Left renal cortex interstitium (tissue), 4 donors: ENCODE measurements at places on chromosomes 4 and X.
A peak's percentile ranks its signal among the peaks of the same experiment; 100 is the strongest.

GRCh38 chr4:139330283-139330682 is 28.0 kb upstream of the NDUFC1 start:
- DNase-seq: no peak

DNA sequence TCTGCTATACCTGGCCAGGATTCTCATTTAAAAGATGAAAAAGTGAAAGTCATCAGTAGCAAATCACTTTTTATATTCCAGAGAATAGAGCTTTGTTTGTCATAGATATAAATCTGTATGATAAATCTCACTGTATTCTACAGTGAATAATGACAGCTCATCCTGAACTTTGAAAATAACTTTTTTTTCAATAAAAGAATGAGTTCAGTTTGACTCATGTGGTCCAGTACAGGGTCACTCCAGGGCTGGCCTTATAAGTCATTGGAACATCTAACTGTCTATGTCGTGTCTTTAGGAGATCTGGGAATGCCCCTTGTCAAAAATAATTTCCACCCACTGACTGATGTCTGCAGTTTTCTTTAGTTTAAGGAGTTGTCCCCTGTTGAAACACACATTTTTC is 18.5 kb upstream of the CXCL8 start:
- no peak for DNase-seq

- DNase-seq: no peak
These were observed 3.7 kb upstream of the BEX4 start for GRCh38 chrX:103211012-103211715.

DNA sequence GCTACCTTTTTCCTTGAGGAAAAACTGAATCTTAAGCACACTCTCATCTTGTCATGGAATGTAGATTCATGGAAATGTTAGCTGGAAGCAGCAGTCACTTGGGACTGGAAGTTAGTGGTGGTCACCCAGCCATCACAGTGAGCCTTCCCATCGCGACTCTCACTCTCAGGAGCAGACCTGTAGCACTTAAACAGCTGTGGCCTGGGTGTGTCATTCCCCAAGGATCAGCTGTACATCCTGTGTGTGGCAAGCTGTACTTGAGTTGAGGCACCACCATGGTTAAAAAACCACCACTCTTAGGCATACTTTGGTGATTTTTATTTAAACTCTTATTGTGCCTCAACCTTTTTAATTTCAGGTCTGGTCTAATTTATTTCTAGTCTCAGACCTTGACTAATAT is 46.7 kb downstream of the JADE1 start:
- no peak for DNase-seq

- no peak for DNase-seq
These were observed 265.4 kb downstream of the RAPGEF2 start for GRCh38 chr4:159368320-159368719.

- peak; percentile 85 for DNase-seq
These were observed 9.0 kb upstream of the PITX2 start for GRCh38 chr4:110631584-110632505.

- DNase-seq: no peak
These were observed 20.0 kb downstream of the CLCN3 start for GRCh38 chr4:169640261-169640870.

DNA sequence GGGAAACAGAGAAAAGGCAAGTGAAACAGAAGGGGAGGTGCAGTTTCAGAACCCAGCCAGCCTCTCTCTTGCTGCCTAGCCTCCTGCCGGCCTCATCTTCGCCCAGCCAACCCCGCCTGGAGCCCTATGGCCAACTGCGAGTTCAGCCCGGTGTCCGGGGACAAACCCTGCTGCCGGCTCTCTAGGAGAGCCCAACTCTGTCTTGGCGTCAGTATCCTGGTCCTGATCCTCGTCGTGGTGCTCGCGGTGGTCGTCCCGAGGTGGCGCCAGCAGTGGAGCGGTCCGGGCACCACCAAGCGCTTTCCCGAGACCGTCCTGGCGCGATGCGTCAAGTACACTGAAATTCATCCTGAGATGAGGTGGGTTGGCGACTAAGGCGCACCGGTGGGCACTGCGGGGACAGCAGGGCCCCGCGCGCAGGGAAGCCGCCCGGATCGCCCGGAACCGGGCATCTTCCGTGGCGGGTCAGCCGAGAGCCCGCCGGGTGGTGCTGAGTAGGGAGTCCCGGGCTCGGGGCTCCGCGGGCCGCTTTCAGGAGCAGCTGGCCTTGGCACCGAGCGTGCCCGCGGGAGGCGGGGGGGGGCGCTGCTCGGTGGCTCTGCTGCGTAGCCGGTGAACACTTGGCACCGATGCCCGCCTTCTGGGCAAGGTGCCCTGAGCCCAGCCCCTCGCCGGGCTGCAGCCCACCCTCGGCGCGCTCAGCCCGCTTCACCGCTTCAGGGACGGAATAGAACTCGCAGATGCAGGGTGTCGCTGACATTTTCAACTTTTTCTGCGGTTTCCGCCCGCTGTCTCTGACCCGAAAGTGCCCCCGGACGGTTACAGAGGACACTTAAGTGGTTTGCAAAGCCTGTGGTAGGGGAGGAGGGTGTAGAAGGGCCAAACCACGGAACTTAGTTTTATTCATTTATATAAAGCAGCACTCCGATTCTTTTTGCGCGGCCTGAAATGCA is at the start of gene CD38:
TSS of gene CD38 (plus strand) at position 40 of the 953 bp plus-strand sequence. CDS start at position 127, 87 bp downstream.
- DNase-seq: peak; percentile 7

- DNase-seq: no peak
These were observed 99.9 kb upstream of the RAPGEF2 start for GRCh38 chr4:159002950-159003349.

- no peak for DNase-seq
These were observed 68.7 kb downstream of the APBB2 start for GRCh38 chr4:41145571-41146078.

GRCh38 chr4:13137390-13137789 is 346.8 kb downstream of the RAB28 start:
- no peak for DNase-seq

GRCh38 chr4:139641218-139641617 is 24.4 kb upstream of the MGST2 start:
- DNase-seq: no peak

DNA sequence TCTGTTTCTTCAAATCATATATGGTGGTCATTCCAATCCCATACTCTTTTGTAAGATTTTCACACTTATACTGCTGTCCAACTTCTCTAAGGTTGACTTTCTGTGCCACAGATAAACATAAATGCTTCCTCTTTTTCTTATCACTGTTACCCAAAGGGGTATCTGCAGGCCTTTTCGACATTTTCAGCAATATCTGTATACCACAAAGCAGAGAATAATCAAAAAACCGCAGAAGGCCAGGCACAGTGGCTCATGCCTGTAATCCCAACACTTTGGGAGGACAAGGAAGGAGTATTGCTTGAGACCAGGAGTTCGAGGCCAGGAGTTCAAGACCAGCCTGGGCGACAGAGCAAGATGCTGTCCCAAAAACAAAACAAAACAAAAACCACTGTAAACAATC is 3.1 kb upstream of the RFC1 start:
- DNase-seq: no peak

DNA sequence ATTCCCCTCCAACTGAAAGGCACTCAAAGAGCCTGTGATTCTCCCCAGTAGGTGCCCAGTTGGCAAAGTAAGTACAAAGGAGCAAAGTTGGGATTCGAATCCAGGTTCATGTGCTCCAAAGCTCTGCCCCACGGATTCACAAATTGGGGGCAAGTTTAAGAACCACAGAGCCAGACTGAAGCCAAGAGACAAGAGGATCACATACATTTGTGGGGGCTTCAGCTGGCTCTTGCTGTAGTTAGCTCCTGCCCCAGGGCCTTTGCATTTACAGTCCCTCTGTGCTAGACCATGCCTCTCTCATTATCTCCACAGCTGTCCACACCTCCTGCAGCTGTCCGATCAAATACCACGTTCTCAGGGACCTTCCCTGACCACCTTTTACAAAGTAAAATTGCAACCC is 18.8 kb downstream of the PNMA6F start:
- no peak for DNase-seq

GRCh38 chr4:173413036-173413435 is 14.1 kb upstream of the SCRG1 start:
- no peak for DNase-seq

DNA sequence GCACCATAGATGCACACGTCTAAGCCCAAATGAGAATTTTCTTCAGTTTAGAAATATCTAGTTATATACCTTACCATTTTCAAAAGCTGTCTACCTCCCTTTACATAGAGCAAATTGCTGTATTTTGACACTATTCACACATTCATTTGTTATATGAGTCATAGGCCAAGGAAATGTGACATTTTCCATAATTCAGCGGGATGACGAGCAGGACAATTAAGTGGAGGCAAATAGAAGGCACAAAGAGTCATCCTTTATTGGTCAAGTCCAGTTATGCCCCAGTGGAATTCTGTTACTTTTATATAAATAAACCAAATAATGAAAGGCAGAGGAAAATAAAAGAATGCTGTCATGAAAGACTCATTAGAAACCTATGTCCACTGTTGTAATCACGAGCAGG is 27.9 kb downstream of the FGF13 start:
- DNase-seq: no peak

- no peak for DNase-seq
These were observed 966 bp upstream of the KIAA0232 start for GRCh38 chr4:6781561-6781960.

- no peak for DNase-seq
These were observed 38.0 kb upstream of the TMPRSS11F start for GRCh38 chr4:68167706-68168105.

DNA sequence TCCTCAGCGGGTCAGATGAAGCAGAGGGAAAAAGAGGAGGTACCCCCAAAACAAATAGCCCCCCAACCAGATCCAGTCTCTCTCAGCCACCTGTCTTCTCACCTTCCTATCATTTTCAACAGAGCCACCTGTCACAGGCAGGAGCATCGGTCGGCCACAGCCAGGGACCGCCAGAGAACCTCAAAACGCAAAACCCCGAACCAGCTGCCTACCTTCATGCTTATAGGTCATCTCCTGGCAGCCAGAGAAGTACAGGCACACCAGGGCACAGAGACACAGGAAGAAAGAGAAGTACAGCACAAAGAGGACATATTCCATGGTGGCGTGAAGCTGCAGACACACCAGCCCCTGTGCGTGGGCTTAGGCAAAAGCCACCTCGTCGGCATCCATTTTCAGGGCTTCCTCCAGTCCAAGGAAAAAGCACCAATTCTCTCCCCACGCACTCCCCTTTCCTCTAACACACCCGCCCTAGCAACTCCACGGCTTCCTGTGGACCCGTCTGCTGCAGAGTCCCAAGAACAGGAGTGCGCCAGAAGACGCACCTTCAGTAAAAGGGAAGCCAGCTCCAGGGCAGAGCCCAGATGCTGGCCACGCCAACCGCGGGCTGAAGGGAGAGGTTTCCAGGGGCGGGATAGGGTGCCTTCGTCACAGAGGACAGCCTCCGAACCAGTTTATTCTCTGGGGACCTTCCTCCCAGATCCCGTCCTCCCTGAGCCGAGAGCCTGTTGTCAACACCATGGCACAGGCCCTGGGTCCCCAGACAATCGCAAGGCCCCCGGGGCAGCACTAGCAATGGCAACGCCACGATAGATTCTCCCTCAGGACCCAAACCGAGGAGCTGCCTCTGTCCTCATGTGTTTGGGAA is 51.8 kb upstream of the C4orf50 start:
- no peak for DNase-seq

- no peak for DNase-seq
These were observed 527 bp downstream of the NOA1 start for GRCh38 chr4:56976837-56977320.

GRCh38 chrX:94743478-94743877 is 1069.5 kb downstream of the FAM133A start:
- DNase-seq: no peak

DNA sequence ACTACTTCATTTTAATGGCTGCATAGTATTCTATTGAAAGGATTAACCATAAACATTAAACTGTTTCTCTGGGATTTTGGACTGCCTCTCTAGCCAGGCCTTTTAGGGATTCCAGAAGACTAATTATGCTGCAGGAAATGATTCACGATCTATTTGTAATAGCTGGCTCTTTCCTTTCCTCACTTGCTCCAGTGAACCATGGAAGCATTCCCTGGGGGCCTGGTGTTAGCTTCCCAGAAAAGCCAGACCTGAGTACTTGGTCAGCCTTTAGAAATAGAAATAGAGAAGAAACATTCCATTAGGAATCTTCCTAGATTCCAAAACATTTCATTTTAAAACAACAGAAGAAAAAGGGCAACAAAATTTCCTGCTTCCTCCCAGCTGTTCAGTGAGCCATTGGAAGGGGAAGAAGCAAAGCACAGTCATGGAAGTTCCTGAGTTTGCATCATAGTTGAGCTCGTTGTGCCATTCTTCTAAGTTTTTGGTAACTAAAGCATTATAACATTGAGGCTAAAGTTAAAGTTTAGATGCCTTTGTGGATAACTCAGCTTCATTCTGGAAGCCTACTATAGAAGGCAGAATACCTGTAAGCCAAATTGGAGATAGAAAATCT is 83.5 kb downstream of the NPNT start:
- DNase-seq: no peak

GRCh38 chrX:16882702-16883486 is 12.7 kb upstream of the RBBP7 start:
- DNase-seq: no peak

DNA sequence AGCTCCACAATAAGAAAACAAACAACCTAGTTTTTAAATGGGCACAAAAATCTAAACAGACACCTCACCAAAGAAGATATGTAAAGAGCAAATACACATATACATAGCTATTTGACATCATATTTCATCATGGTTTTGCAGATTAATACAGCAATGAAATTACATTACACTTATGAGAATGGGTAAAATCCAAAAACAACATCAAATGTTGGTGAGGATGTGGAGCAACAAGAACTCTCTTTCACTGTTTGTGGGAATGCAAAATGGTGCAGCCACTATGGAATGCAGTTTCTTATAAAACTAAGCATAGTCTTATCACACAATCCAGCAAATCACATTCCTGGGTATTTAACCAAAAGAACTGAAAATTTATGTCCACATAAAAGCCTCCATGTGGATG is 25.0 kb downstream of the TLR6 start:
- DNase-seq: no peak

GRCh38 chr4:177989503-177990201 is 547.4 kb upstream of the AGA start:
- DNase-seq: no peak

DNA sequence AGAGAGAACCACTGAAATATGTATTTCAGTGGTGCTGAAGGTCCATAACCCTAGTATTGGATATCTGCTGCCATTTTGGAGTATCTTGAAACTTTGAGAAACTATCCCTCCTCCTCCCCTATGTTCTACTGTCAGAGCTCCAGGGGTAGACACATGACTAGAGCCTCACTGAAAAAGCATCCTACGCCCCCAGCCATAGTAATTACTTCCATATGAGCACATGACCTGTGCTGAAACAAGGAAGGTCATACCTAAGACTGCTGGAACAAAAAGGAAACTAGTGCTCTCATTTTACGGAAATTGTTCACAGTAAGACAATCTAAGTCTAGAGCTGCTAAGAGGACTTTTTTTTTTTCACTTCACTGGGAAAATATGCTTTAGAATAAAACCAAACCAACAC is 42.0 kb upstream of the MAPK10 start:
- no peak for DNase-seq

GRCh38 chrX:806586-806985 is 176.0 kb downstream of the SHOX start:
- no peak for DNase-seq

DNA sequence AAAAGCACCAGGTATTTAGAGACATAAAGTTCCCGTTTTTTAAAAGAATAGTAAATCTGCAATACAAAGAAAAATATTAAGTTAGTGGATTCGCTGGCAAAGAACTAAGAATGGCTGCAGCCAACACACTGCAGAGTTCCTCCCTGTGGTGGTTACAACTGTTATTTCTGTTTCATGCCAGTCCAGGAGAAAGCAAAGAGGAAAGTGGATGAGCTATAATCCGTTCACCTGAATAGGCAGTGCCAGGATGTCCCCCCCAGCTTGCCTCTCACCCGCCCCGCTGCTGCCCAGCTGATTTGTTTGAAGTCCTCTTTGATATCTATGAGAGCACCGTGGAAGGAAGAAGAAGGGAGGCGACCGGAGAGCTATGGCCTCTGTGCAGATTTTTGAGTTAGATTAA is 63.9 kb downstream of the PTCHD1 start:
- DNase-seq: no peak
